ENCODE measurements at places on chromosomes 11 and 22.

- DNase-seq, result no peak
Measured at GRCh38 chr11:18309691-18310090, 12.2 kb downstream of the HPS5 start.

DNA sequence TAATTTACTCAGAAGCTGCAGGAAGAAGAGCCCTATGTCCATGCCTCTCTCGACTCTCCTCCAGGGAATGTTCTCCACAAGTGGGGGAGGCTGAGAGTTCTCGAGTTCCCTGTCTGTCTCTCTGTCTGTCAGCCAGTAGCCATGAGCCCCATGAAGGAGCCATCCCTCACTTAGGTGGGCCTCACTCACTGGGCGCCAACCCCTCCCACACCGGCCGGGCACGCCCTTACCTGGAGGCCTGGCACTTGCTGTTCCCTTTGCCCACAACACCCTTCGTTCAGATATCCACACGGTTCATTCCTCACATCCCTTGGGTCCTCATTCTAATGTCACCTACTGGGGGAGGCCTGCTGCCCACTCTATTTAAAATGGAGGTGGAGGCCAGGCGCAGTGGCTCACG is 14.2 kb upstream of the IL10RA start:
- DNase-seq, result no peak

GRCh38 chr11:96257036-96257435 is 86.0 kb downstream of the MAML2 start:
- DNase-seq, result no peak

- no peak for DNase-seq
Measured at GRCh38 chr11:33696411-33696810, 4.2 kb downstream of the C11orf91 start.

DNA sequence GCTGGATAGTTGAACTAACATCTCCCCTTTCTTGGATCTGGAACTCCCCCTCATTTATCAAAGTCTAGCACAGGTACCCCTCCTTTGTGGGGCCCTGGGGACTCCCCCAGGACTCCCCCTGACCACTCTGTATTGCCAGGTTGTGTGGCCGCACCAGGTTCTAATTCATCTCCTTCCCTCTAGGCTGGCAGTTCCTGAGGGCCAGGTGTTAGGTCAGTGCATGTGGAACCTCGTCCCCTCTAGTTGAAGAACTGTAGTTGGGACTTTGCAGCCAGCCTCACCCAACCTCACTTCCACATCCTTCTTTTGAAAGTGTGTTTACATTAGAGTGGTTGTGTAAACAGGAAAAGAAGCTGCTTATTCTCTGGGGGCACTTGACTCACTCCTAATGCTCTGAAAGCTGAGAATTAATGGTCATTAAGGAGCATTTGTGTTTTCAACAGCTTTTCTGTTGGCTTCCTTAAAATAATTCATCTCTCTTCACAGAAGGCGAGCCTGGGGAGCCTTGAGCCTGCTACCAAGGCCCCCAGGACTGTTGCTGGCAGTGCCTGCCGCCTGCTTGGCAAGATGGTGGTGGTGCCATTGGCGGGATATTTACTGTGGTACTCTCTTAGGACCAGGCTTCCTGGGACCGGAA is 11.8 kb downstream of the UPB1 start:
- no peak for DNase-seq

GRCh38 chr11:88359541-88359940 is 22.0 kb upstream of the CTSC start:
- DNase-seq, result no peak

DNA sequence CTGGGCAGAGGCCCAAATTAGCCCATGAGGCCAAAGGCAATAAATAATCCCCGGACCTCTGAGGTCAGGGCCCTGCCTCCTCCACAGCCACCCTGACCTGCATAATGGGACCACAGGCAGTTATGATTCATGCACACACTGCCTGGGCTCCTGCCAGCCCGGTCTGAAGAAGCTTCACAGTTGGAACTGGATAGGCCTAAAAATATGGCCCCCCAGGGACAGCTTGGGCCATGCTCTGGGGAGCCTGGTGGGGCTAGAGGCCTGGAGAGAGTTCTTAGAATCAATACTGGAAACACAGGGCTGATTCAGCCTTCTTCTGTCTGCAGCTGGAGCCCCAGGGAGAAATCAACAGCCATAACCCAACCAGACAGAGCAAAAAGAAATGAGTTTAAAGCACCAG is 112.8 kb upstream of the CADM1 start:
- no peak for DNase-seq

- no peak for DNase-seq
Measured at GRCh38 chr22:25704701-25705100, 37.3 kb upstream of the MYO18B start.

GRCh38 chr11:111976767-111977145 is 39.6 kb downstream of the DIXDC1 start:
- DNase-seq, result no peak

DNA sequence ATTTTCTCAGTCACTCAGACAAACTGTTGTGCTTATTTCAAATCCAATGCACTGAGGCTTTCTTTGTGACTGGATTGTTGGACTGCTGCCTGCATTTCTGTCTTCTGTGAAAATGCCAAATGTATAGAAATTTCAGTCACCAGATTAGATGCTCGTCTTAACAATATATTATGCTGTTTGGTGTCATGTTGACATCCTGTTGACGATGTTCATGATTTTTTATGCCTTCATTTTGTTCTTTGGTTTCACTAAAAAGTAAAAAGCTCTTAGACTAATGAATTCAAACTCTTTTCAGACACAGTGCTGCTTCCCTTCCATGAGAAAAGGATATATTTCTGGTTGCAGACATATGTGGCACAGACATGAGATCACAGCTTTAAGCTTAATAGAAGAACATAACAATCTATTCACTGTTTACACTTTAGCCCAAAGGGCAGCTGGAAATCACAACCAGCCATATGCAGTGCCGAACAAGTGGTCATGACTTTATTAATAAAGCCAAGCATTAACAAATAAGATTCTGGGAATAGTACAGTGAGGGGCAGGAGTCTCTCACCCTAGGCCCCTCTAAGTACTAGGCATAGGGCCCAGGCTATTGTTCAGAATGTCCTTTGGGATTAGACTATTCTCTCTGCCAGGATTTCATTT is 9.4 kb upstream of the SOX6 start:
- no peak for DNase-seq

- DNase-seq, result no peak
Measured at GRCh38 chr11:40877981-40878380, 581.5 kb downstream of the LRRC4C start.

- DNase-seq, result no peak
Measured at GRCh38 chr11:45468267-45468856, 182.2 kb upstream of the SYT13 start.

GRCh38 chr11:6703247-6704063 is 20.3 kb upstream of the MRPL17 start:
- peak; percentile 26 for DNase-seq

- DNase-seq, result peak; percentile 72
Measured at GRCh38 chr11:119356349-119357031, 10.0 kb upstream of the MFRP start.

DNA sequence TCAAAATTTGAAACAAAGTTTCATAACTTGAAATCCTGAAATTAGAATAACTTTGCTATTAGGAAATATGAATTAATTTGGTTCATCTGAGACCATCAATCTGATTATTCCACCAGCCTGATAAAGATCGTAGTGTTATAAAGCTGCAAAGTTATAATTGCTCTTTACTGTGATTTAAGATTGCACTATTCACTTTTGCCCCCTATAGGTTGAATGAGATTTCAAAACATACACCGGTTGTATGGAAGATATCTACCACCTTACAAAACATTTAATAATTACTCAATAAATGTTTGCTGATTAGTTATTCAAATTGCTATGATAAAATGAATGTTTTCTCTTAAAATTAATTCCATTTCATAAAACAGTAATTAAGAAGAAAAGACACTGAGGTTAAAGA is 26.1 kb downstream of the APIP start:
- no peak for DNase-seq

- no peak for DNase-seq
Measured at GRCh38 chr22:39207141-39208012, 37.4 kb downstream of the PDGFB start.

GRCh38 chr22:48858856-48859255 is 968.8 kb downstream of the BRD1 start:
- DNase-seq, result no peak

- peak; percentile 73 for DNase-seq
Measured at GRCh38 chr11:118304568-118305248, at the start of gene CD3E. TSS of gene CD3E (plus strand) at chr11:118304730. CDS start at chr11:118304953, 223 bp downstream.

GRCh38 chr11:133669371-133670053 is 137.2 kb upstream of the OPCML start:
- no peak for DNase-seq

DNA sequence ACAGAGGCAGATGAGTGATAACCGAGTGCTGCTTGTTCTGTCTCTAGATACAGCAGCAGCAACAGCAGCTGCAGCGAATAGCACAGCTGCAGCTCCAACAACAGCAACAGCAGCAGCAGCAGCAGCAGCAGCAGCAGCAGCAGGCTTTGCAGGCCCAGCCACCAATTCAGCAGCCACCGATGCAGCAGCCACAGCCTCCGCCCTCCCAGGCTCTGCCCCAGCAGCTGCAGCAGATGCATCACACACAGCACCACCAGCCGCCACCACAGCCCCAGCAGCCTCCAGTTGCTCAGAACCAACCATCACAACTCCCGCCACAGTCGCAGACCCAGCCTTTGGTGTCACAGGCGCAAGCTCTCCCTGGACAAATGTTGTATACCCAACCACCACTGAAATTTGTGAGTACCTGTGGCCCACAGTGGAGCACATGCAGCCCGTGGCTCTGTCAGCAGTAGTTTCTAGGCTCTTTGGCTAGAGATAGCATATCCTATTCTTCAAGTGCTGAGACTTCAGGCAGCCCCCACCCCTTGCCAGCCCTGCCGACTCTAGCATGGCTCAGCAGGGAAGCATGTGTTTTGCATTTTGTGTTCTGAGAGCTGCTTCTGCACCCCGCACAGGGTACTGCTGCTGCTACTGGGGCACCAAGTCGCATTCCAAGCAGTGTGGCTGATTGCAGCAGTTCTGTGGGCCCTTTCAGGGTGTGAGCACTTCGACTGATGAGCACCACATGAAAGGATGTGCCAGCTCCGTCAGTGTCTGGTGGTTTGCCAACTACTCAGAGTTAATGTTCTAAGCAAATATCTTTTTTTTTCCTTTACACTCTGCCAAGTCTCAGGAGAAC is 59.2 kb downstream of the MED15 start:
- DNase-seq, result peak; percentile 60

GRCh38 chr22:17096071-17096470 is 11.3 kb downstream of the IL17RA start:
- DNase-seq, result no peak

- DNase-seq, result no peak
Measured at GRCh38 chr11:120039039-120039438, 98.9 kb downstream of the TRIM29 start.

DNA sequence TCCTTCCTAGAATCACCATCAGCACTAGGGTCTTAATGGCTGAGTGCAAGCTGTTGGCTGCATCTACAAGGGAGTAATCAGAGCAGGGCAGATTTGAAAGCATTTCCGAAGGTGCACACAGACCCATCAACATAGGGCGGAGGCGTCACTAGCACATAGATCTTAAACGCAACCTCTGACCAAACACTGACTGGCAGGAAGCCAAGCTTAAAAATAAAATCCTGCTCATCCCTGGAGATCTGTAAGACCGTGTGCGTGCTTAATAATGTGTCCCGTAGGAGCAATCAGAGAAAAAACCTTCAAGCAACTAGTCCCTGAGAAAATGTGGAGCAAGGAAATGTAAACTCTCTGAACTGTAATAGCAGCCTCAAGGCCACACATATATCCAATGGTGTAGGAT is 470.5 kb downstream of the ETS1 start:
- no peak for DNase-seq

DNA sequence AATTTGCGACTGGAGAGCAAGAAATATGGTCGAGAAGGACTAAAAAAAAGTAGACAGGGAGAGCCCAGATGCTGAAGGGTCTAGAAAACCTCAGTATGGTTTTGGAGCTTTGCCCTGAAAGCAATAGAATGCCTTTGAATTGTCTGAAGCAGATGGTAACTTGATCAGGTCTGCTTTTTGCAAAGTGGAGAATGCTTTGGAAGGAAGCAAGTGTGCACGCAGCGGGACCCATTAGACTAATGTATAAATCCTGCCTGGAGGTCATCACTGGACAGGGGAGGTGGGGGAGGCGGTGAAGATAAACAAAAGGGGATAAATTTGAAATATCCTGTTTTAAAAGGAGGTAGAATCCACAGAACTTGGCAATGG is 757 bp upstream of the HINFP start:
- DNase-seq, result no peak

- no peak for DNase-seq
Measured at GRCh38 chr11:95132956-95133355, 43.3 kb downstream of the ENDOD1 start.

- no peak for DNase-seq
Measured at GRCh38 chr11:94675239-94675638, 92.9 kb upstream of the AMOTL1 start.

GRCh38 chr11:103609117-103610066 is 427.0 kb upstream of the DDI1 start:
- DNase-seq, result no peak

GRCh38 chr11:133549826-133550225 is 17.5 kb upstream of the OPCML start:
- DNase-seq, result no peak

GRCh38 chr11:17021511-17021910 is 7.3 kb upstream of the PLEKHA7 start:
- DNase-seq, result no peak

- DNase-seq, result no peak
Measured at GRCh38 chr22:48405741-48406140, 1421.9 kb downstream of the BRD1 start.

- DNase-seq, result peak; percentile 52
Measured at GRCh38 chr11:86068138-86068871, 579 bp downstream of the PICALM start.

DNA sequence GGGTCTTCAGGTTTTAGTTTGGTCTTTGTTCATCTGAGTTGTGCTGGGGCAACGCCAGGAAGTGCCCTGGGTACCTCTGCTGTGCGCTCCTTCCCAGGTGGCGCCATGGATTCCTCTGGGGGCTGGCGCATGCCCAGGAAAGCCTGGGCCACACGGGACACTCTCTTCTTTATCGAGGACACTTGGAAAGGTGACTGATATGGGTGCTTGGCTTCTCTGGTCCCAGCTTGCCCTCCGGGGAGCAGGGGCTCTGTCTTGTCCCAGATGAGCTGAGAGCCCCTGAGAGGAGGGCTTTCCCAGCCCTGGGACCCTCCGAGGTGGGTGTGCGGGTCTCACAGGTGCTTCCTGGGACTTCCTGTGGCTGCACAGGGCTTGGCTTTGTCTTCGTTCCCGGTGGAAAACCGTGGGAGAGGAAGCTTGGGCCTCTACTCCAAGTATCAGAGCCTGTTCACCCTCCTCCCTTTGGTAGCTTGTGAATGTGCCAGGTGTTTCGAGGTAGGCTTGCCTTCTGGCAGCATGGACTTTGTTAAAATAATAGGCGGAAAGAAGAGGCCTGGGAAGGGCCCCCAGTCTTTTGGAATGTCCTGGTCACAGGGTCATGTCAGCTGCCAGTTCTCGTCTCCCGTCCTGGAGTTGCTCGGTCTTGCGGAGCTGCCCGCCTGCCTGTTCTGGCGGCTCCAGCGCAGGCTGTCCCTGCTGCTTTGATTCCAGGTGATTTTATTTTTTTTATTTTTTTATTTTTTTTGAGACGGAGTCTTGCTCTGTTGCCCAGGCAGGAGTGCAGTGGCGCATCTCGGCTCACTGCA is 10.1 kb upstream of the NEAT1 start:
- no peak for DNase-seq

Measured in stimulated activated CD4-positive, alpha-beta T cell treated with anti-CD3 and anti-CD28 coated beads, Interleukin-4, amount 100 ng/mL, for 24 hours (primary cell).